Amniotic stem cell (primary cell): ENCODE measurements at places on chromosomes 16 and 17.

DNA sequence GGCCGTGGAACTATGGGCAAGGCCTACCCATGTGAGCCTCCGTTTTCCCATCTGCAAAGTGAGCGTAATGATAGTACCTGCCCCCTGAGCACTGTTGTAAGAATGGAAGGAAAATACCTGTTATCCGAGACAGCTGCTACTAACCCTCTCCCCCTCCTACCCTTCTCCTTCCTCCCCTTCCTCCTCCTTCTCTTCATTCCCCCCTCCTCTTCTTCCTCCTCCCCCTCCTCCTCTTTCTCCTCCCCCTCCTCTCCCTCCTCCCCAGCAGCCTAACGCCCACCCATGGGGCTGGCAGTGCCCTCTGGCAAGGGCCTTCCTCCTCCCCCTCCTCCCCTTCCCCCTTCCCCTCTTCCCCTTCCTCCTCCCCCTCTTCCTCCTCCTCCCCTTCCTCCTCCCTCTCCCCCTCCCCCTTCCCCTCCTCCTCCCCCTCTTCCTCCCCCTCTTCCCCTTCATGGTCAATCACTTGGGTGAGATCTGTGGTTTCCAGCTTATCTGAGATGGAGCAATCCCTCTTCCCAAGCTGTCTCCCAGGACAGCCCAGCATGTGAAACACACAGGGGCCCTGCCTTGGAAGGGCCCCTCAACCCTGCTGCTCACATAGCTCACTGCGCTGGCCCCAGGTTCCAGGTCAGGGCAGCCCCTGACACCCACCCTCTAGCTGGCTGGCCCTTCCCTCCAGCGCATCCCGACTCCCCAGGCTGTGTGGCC is 6.4 kb downstream of the ZFPM1 start:
- no peak for DNase-seq

DNA sequence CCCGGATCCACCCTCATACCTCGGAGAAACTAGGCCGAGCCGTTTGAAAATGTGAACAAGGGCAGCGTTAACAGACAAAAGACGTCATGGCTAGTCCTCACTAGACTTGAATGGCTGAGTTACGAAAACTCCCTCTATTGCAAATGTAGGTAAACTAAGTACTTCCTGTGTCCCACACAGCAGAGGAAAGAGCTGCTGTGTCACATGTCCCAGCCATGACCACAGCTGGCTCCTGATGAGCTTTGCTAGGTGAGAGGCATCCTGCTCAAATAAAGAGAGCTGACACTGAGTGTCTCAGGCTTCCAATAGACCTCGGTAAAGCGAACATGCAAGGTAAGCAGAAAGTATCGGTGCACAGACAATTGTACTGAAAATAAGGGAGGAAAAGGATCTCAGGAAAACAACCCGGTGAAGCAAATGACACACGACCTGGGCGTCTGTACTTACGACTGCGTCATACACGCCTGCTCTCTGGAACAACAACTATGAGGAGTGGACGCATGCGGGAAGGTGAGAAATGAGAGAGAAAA is 26.0 kb downstream of the TMEM204 start:
- DNase-seq, result no peak

- DNase-seq, result no peak
Observed at GRCh38 chr17:17503566-17504130, 7.5 kb upstream of the RASD1 start.

- no peak for DNase-seq
Observed at GRCh38 chr16:64390102-64390501, 731.8 kb downstream of the CDH11 start.

GRCh38 chr17:42574463-42574862 is 3.1 kb downstream of the PSMC3IP start:
- no peak for DNase-seq

DNA sequence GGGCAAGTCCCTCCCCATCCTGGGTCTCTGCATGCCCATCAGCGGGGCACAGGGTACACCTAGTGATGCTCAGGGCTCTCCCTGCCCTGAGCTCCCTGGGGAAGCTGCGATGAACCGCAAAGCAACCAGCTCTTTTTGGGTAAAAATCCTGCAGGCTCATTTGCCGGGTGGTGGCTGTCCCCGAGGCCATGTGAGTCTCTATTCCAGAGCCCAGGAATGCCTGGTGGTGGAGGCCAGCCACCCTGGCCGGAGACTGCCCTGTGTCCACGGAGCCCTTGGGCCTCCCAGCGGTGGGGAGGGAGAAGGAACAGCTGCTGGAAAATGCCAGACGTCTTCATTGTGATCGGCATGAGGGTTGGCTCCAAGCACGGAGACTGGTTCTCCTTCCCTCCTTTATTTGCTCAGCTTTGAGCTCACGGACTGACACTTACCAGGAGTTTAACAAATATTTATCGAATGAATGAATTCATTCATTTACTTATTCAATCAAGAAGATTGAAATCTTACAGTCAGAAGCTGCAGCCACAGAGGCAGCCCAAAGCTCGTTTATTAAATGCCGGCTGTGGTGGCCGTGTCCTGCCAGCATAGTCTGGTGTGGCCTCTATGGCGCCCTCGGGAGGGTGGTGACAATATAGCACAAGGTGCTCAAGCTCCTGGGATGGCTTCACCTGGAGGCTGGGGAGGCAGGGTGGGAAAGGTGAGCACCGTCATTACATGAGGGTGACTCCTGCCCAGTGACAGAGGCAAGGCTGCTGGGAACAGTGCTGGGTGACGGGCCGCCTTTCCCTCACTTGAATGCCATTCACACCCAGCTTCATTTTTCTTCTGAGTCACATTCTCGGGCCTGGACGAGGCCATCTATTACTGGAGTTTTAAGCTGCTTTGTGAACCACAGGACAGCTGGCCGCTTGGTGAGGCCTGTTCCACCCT is 31.1 kb upstream of the JPH3 start:
- no peak for DNase-seq

GRCh38 chr16:30750876-30751465 is 2.7 kb downstream of the PHKG2 start:
- no peak for DNase-seq

DNA sequence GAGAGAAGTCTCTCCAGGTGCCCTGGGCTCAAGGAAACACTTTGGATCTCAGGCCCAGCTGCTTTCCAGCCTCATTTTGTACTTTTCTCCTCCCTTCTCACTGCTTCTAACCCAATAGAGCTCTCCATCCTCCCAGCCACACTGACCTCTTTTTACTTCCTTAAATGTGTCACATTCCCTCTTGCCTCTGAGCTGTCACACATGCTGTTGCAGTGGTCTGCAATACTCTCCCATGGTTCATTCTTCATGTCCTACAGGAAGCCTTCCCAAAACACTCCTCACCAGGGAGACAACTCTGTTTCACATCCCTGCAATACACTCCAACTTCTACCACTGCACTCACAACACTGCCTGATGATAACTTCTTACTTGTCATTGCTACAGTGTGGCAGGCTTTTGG is 242.1 kb upstream of the DYNLRB2 start:
- DNase-seq, result no peak

DNA sequence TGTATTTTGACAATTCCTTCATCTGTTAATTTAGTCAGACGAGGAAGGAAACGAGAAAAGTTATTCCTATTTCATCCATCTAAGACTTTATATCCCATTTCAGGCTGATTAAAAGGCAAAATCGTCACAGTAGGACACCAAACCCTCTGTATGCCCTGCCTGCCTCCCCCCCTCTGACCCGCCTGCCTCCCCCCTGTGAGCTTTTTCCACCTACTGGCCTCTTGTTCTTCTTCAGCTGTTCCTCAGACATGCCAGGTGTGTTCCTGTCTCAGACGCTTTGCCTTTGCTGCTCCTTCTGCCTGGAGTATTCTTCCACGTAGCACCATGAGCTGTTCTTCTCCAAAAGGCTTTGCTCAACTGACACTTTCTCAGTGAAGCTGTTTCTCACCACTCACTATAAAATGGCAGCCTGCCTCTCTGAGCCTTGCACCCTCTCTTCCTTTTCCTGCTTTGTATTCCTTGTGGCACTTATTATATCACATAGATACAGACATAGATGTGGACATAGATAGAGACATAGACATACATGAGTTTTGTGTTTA is 723.4 kb downstream of the MAF start:
- no peak for DNase-seq

GRCh38 chr17:41848788-41849187 is 11.2 kb downstream of the KLHL10 start:
- DNase-seq, result no peak

GRCh38 chr16:11107780-11108465 is 148.1 kb downstream of the SOCS1 start:
- no peak for DNase-seq

GRCh38 chr16:81641395-81642106 is 137.5 kb upstream of the PLCG2 start:
- DNase-seq, result no peak

GRCh38 chr17:17518014-17518413 is 21.8 kb upstream of the RASD1 start:
- DNase-seq, result no peak

DNA sequence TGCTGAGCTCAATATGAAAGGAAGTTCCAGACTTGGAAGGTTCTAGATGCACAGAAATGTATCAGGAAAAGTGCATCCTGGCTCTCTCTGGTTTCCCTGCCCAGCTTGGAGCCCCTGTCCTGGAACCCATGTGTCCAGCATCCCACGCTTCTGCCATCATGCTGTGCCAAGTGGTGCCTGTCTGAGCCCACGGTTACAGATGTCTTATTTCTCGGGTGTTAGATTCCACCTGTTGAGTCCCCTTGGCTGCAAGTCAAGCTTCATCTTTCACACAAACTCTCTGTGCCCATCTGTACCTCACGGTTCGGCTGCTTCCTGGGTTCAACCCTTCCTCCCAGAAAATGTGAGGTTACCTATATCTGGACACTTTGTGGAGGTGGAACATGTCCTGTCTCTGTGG is 22.5 kb downstream of the OR1D5 start:
- no peak for DNase-seq

GRCh38 chr17:62757500-62757951 is 50.6 kb downstream of the MARCHF10 start:
- no peak for DNase-seq

GRCh38 chr16:183005-183404 is 2.7 kb downstream of the HBQ1 start:
- DNase-seq, result no peak

- DNase-seq, result no peak
Observed at GRCh38 chr16:6279286-6279685, 1053.4 kb upstream of the RBFOX1 start.

DNA sequence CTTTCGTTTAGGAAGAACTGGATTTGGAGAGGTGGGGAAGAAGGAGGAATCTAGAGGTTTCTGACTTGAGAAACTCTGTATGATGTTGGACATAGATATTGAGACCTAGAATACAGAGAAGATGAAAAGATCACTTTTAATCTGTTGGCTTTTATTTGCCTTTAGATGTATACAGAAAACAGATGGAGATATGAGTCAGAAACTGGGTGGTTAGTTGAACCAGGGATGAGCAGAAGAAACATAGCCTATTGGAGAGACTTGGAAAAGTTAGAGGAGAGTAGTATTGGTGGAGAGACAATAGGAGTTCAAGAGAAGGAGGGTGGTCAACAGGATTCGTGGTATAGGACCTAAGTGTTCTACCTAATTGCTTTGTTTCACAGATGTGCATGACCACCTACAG is 5.1 kb downstream of the PHAF1 start:
- no peak for DNase-seq

- DNase-seq, result no peak
Observed at GRCh38 chr16:1272453-1273198, 16.8 kb downstream of the TPSD1 start.

DNA sequence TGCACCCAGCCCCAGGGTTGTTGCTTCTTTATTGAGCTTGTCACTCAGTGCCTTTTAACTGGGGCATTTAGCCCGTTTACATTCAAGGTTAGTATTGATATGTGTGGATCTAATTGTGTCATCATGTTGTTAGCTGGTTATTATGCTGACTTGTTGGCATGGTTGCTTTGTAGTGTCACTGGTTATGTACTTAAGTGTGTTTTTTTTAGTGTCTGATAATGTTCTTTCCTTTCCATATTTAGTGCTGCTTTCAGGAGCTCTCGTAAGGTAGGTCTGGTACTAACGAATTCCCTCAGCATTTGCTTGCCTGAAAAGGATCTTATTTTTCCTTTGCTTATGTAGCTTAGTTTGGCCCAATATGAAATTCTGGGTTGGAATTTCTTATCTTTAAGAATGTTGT is 33.5 kb downstream of the NF1 start:
- DNase-seq, result no peak

DNA sequence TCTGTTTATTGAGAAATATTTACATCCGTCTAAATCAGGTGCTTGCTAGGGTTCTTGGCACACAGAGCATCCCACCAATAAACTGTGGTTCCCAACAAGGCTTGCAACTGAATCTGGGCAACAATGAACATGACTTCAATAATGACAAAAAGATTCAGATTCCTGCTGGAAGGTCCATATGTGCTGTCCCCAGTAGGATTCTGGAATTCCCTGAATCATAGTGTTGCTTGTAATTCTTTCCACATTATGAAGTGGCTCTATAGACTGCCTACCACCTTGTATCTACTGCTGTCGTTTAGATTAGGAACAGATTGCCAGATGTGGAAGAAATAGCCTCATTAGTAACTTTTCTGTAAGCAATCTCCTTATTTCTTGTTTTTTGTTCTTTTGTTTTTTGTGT is 265.9 kb downstream of the WWOX start:
- no peak for DNase-seq

- DNase-seq, result no peak
Observed at GRCh38 chr16:9966569-9967157, 215.6 kb downstream of the GRIN2A start.

- DNase-seq, result no peak
Observed at GRCh38 chr16:1769402-1770300, 1.7 kb downstream of the NME3 start.

DNA sequence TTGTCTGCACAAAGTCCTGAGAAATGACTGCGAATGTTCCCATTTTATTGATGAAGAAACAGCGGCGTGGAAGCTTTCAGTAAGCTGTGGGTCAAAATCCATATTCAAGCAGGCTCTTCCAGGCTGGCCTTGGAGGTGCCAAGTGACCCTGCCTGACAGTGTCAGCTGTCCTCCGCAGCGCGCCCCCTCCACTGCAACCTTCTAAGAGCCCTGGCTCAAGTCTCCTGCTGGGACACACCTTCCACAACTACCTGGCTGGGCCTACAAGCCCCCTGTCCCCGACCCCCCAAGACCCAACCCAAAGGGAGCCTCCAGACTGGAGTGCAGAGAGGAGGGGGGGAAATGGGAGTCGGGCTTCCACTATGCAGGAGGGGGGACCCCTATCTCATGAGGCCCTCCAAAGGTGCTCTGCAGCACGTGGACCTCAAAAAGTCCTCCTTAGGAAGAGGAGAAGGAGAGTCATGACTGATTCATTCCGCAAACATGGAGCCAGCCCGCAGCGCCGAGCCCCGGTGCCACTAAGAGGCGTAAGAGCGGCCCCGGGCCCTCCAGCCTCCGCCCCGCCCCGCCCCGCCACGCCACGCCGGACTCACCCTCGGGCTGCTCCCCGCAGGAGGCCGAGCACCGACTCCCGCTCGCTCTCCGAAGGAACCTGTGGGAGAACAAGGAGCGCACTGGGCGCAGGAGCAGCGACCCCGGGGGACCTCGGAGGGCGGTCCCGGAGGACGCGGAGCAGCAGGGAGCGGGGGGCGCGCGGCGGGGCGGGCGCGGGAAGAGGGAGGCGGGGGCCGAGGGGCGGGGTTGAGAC is 574 bp downstream of the MPP3 start:
- DNase-seq, result peak; percentile 6

DNA sequence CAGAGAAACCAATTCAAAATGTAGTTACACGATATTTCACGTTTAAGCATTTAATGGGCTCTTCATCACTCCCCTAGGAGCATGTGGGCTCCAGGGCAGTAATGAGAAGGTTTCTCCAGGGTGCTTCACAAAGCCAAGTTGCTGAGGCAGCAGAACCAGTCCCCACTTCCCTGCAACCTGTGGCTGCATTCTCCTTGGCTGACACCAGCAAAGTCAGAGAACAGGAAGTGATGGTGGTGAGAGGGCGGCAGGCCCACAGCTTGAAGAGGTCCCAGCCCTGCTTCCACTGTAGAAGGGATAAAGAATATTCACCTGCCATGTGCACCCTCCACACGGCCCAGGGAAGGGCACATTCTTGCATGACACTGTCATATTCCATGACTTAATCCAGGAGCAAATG is 133.2 kb downstream of the CBLN1 start:
- no peak for DNase-seq
